Prostate gland (tissue), 2 donors: ENCODE measurements at places on chromosomes 1 and 21. TPM values are rescaled to one million over a fixed set of nuclear protein-coding genes. Genes with fewer than 3 reads are reported as not detected.

GRCh38 chr1:222653178-222653827, 35.4 kb downstream of the MIA3 start:
- DNase-seq, result no peak

Gene SUMO3
- 92.2 TPM for total RNA-seq

GRCh38 chr1:153956997-153957715, 1.3 kb downstream of the CRTC2 start:
- no peak for DNase-seq

GRCh38 chr1:167086768-167087167, 3.4 kb downstream of the GPA33 start:
- DNase-seq, result no peak

DNA sequence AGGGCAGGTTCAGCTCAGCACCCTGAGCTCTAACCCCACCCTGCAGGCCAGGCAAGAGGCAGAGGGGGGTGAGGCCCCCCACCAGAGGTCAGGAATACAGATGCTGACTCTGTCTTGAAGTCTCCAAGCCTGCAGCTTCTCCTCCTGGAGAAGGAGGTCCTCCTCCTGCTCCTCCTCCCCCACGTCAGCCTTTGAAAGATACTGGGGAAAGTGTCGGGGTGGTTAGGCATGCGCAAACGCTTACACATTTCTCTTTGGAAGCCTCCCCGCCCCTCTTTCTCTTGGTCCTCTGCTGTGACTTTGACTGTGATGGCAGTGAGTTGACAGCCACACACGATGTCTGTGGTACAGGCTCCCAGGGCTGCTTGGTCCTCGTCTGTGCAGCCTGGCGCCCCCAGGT, 65.3 kb downstream of the SPSB1 start:
- no peak for DNase-seq
